ENCODE measurements at places on chromosomes 1 and 21. TPM values are rescaled to one million over a fixed set of nuclear protein-coding genes. Genes with fewer than 3 reads are reported as not detected.

Gene PTGFRN
- 51.7 TPM for total RNA-seq

DNA sequence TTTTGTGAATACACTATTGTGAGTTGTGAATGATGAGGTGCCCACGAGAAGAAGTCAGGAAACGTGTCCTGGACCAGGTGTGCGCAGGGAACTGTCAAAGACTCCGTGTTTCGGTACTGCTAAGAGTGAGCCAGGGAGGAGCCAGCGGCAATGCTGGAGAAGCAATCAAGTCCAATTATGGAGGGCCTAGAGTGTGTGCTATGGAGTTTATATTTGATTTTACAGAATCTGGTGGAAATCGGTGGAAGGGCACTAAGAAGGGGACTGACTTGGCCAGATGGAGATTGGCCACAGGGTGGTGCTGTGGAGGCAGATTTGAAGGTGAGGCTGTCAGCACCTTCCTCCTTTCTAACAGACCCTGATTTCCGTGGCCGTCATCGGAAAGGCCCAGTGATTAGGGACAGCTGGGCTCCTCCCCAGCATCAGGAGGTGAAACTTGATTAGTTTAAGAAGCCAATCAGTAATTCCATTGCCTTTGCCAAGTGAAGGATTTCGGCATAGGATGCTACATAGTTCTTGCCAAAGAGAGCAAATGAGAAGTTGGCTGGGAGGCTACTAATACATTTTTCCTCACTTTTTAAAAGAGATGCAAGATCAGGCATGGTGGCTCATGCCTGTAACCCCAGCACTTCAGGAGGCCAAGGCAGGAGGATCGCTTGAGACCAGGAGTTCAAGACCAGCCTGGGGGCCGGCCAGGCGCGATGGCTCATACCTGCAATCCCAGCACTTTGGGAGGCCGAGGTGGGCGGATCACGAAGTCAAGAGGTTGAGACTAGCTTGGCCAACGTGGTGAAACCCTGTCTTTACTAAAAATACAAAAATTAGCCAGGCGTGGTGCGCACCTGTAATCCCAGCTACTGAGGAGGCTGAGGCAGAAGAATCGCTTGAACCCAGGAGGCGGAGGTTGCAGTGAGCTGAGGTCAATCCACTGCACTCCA is 7.0 kb downstream of the PTCH2 start:
- DNase-seq = peak; percentile 78
- H3K36me3 ChIP-seq = no peaks in the 10 kb centered on the region

Gene INAVA
- 11.3 TPM for total RNA-seq

DNA sequence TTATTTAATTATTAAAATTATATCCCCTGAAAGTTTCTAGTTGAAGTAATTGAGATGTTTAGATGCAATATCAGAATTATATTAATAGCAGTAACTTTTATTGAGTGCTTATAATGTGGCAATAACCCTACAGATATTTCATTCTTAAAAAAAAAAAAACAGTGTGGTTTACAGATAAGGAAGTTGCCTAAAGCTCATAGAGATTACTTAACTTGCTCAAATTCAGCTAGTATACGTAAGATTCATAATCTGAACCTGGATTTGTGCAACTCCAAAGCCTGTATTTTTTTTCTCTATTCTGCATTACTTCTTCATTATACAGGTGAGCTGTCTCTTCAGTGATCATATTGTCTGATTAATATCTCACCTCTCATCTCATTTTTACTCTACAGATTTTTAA is 156.0 kb upstream of the PTBP2 start:
- no peaks in the 10 kb centered on the region for H3K27me3 ChIP-seq
- H3K27ac ChIP-seq = no peak overlapping the region
- peaks cover under 1% of the 10 kb centered on the region for H3K4me1 ChIP-seq
- H3K4me3 ChIP-seq = no peak overlapping the region

DNA sequence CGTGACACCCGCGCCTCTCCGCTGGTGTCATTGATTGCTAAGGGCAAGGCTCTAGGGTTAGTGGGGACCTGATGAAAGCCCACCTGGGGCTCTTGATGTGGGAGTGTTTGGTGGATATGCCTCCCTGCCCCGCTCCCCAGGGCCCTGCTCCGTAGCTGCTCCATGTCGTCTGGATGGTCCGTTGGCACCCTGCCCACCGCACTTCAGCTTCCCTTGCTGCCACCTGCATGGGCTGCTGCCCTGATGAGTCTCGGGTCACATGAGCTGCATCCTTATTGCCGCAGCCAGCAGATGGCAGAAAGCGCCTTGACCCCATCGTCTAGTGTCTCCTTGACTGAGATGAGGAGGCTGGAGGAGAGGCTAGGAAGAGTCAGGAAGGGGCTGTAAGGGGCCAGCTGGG is 439.4 kb downstream of the CAMTA1 start:
- H3K4me1 ChIP-seq = no peaks in the 10 kb centered on the region
- no peak overlapping the region for H3K27ac ChIP-seq
- H3K36me3 ChIP-seq = no peaks in the 10 kb centered on the region
- no peak for DNase-seq

GRCh38 chr1:94316836-94317789 is 79.7 kb upstream of the ARHGAP29 start:
- H3K4me1 ChIP-seq = no peaks in the 10 kb centered on the region
- no peak overlapping the region for H3K4me3 ChIP-seq
- H3K36me3 ChIP-seq = no peaks in the 10 kb centered on the region
- H3K27ac ChIP-seq = no peak overlapping the region
- no peaks in the 10 kb centered on the region for H3K27me3 ChIP-seq
- no peak for DNase-seq

Gene LHX8
- total RNA-seq = not detected

- no peaks in the 10 kb centered on the region for H3K27me3 ChIP-seq
- no peak overlapping the region for H3K27ac ChIP-seq
- no peaks in the 10 kb centered on the region for H3K36me3 ChIP-seq
- peaks cover 6% of the 10 kb centered on the region for H3K4me1 ChIP-seq
- no peak for DNase-seq
These were observed 17.5 kb downstream of the RUNX3 start for GRCh38 chr1:24912376-24913273.

Gene SPATA17
- total RNA-seq = 10.1 TPM

DNA sequence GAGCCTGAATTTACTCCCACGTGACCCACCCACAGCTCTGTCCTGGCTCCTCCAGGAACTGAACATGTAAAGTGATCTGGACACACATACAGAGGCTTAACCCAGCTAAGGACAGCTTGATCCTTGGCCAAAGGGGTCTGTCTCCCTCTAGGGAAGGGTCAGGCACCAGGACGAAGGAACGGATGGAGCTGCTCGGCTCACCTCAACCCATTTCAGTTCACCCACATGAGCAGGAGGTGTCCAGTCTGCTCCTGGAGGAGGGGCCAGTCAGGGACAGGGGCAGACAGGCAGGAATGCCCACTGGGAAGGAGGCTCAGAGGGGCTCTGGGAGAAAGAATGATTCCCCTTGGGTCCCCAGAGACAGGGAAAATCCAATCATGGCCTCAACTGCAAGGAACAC is 567.2 kb downstream of the PTPRU start:
- no peaks in the 10 kb centered on the region for H3K27me3 ChIP-seq
- no peaks in the 10 kb centered on the region for H3K4me1 ChIP-seq
- no peak overlapping the region for H3K27ac ChIP-seq
- no peak for DNase-seq

- no peak for DNase-seq
- H3K27me3 ChIP-seq = no peaks in the 10 kb centered on the region
- H3K4me1 ChIP-seq = no peaks in the 10 kb centered on the region
- no peaks in the 10 kb centered on the region for H3K36me3 ChIP-seq
These were observed 417 bp upstream of the GFI1 start for GRCh38 chr1:92487078-92487605.

DNA sequence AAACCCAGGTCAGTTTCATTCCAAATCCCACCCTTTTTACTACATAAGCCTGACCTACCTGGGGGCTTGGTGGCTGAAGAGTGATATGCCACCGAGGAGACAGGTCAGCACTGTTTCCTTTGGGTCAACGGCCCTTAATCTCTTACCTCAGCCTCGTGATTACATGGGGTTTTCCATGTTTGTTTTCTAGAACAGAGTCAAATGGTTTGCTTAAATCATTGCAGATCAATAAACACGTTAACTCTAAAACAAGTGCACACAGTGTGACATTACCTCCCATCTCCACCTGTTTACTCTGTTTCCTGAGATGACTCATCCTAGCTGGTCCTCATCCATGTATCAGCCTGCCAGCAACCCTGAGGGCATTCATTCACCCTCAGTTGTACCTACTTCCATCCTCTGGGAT is 40.8 kb upstream of the TP53BP2 start:
- H3K36me3 ChIP-seq = no peaks in the 10 kb centered on the region
- DNase-seq = no peak
- H3K27ac ChIP-seq = no peak overlapping the region
- H3K27me3 ChIP-seq = no peaks in the 10 kb centered on the region
- peaks cover 9% of the 10 kb centered on the region for H3K4me1 ChIP-seq
- no peak overlapping the region for H3K4me3 ChIP-seq

GRCh38 chr1:35592991-35593769 is 20.1 kb downstream of the TFAP2E start:
- H3K36me3 ChIP-seq = peaks cover 3% of the 10 kb centered on the region
- H3K4me1 ChIP-seq = peaks cover 7% of the 10 kb centered on the region
- H3K27ac ChIP-seq = no peak overlapping the region
- no peak overlapping the region for H3K4me3 ChIP-seq

GRCh38 chr1:13619909-13620308 is 36.3 kb downstream of the PDPN start:
- no peaks in the 10 kb centered on the region for H3K27me3 ChIP-seq
- H3K4me1 ChIP-seq = no peaks in the 10 kb centered on the region
- no peak overlapping the region for H3K27ac ChIP-seq
- H3K36me3 ChIP-seq = no peaks in the 10 kb centered on the region

- H3K36me3 ChIP-seq = no peaks in the 10 kb centered on the region
- no peak overlapping the region for H3K27ac ChIP-seq
- no peak overlapping the region for H3K4me3 ChIP-seq
These were observed 3.9 kb upstream of the CDK18 start for GRCh38 chr1:205500240-205501233.

- no peaks in the 10 kb centered on the region for H3K27me3 ChIP-seq
- no peaks in the 10 kb centered on the region for H3K36me3 ChIP-seq
- peaks cover 10% of the 10 kb centered on the region for H3K4me1 ChIP-seq
- H3K4me3 ChIP-seq = no peak overlapping the region
- H3K27ac ChIP-seq = no peak overlapping the region
These were observed 8.8 kb upstream of the P3R3URF start for GRCh38 chr1:46184920-46185658.

GRCh38 chr1:54186056-54186455 is 13.8 kb downstream of the CYB5RL start:
- no peaks in the 10 kb centered on the region for H3K27me3 ChIP-seq

- DNase-seq = no peak
- H3K4me1 ChIP-seq = no peaks in the 10 kb centered on the region
- no peaks in the 10 kb centered on the region for H3K27me3 ChIP-seq
- no peak overlapping the region for H3K27ac ChIP-seq
- H3K4me3 ChIP-seq = no peak overlapping the region
These were observed 264.4 kb downstream of the NTNG1 start for GRCh38 chr1:107405236-107405635.

DNA sequence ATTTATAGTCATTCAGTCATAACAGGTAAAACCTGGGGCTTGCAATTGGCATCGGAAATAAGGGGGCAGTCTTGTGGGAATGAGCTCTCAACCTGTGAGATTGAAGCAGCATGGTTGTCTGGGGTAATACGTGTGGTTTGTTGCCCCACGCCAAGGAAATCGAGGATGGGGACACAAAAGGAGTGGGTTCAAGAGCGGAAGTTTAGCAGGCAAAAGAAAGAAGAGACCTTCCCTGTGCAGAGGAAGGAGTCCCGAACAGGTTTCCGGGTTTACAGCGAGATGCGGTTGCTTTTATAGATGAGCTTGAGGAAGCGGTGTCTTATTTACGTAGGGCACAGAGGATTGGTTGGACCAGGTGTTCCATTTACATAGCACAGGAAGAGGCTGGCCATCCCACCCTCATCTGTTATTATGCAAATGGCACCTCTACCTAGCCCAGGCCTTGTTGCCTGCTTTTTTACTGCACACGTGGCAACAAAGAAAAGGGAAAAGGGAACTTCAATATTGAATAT is 37.3 kb downstream of the IFNAR1 start:
- no peaks in the 10 kb centered on the region for H3K4me1 ChIP-seq
- H3K4me3 ChIP-seq = no peak overlapping the region
- DNase-seq = peak; percentile 17

Gene IPO13
- total RNA-seq = 35.4 TPM

- H3K4me3 ChIP-seq = no peak overlapping the region
- no peaks in the 10 kb centered on the region for H3K4me1 ChIP-seq
- no peaks in the 10 kb centered on the region for H3K27me3 ChIP-seq
These were observed 248.2 kb downstream of the ATG4C start for GRCh38 chr1:63032171-63032570.

Gene CGN
- total RNA-seq = 38.9 TPM

- no peaks in the 10 kb centered on the region for H3K36me3 ChIP-seq
- H3K4me3 ChIP-seq = no peak overlapping the region
- no peaks in the 10 kb centered on the region for H3K27me3 ChIP-seq
- H3K27ac ChIP-seq = no peak overlapping the region
- no peak for DNase-seq
These were observed 107.5 kb downstream of the ODF2L start for GRCh38 chr1:86288586-86289147.

Gene RGS13
- total RNA-seq = 0.48 TPM

GRCh38 chr1:223143537-223144248 is 645 bp upstream of the TLR5 start:
- no peaks in the 10 kb centered on the region for H3K27me3 ChIP-seq
- H3K27ac ChIP-seq = no peak overlapping the region
- no peaks in the 10 kb centered on the region for H3K36me3 ChIP-seq
- peak; percentile 58 for DNase-seq

- H3K36me3 ChIP-seq = no peaks in the 10 kb centered on the region
- no peak for DNase-seq
- H3K27ac ChIP-seq = no peak overlapping the region
- H3K27me3 ChIP-seq = no peaks in the 10 kb centered on the region
- H3K4me3 ChIP-seq = no peak overlapping the region
These were observed 8.0 kb upstream of the RLF start for GRCh38 chr1:40153073-40153770.

DNA sequence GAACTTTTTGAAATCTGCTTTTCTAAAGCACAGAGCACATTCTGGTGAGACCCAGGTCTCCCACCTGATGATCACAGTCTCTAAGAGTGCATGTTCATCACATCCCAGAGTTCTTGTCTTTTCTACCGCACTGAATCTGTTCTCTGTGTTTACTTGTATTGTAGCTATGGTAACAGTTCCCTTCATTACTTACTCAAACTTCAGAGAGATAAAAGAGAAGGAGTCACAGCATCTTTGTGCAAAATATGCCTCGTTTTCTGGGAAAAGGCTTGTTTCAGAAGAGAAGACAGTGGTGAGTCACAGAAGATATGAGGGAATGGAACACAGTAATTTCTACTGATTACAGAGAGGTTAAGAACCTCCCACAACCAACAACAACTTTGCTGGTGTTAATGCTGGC is 580.6 kb downstream of the PLA2G4A start:
- DNase-seq = peak; percentile 23
- H3K4me1 ChIP-seq = no peaks in the 10 kb centered on the region
- H3K4me3 ChIP-seq = no peak overlapping the region

DNA sequence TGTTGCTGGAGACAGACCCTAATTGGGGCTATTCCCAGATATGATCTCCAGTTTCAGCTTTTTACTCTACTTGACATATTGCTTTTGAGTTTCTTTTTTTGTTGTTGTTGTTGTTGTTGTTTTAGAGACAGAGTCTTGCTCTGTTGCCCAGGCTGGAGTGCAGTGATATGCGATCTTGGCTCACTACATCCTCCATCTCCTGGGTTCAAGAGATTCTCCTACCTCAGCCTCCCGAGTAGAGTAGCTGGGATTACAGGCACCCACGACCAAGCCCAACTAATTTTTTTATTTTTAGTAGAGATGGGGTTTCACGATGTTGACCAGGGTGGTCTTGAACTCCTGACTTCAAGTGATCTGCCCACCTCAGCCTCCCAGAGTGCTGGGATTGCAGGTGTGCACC is 1.3 kb upstream of the SRP9 start:
- no peaks in the 10 kb centered on the region for H3K36me3 ChIP-seq
- H3K27me3 ChIP-seq = no peaks in the 10 kb centered on the region
- no peak overlapping the region for H3K4me3 ChIP-seq
- H3K4me1 ChIP-seq = peaks cover 4% of the 10 kb centered on the region
- DNase-seq = no peak
- no peak overlapping the region for H3K27ac ChIP-seq

Gene BSND
- total RNA-seq = not detected
